Left ventricle myocardium superior (tissue), 1 donor: ENCODE measurements at places on chromosomes 4 and X.

- no peak for DNase-seq
Observed at GRCh38 chr4:143617994-143618679, 82.3 kb downstream of the FREM3 start.

DNA sequence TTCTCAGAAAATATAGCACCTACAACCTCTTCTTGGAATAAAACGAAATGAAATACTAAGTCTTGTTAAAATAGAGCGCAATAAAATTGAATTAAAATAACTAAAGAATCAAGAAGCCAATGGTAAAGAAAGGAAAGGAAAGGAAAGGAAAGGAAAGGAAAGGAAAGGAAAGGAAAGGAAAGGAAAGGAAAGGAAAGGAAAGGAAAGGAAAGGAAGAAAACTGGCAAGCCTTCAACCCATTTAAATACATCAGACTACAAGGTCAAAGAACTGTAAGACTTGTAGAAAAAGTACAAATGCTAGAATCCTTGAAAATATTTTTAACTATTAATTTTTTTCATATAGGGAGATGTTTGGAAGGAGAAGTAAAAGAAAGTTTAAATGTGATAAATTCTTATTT lies 372.1 kb downstream of the IQCM start:
- no peak for DNase-seq

GRCh38 chrX:129316461-129316860 lies 206.8 kb downstream of the SMARCA1 start:
- no peak for DNase-seq

DNA sequence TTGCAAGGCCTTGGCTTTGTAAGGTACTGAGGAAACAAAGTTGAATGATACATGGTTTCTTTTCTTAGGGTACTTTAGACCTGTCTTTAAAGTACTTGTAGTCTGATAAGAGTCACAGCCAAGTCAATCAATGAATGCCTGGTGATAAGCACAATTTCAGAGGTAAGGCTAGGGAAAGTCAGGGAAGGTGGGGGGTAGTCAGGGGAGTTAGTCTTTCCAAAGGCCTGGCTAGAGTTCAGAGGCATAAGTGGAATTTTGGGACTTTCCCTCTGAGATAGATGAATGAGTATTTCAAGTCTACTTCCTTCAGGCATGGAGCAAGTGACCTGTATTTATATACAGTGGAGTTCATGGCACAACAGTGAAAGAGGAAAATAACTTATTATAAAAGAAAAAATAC lies 78.3 kb downstream of the SLC4A4 start:
- no peak for DNase-seq

GRCh38 chrX:19776753-19777152 lies 110.6 kb downstream of the SH3KBP1 start:
- DNase-seq: no peak

DNA sequence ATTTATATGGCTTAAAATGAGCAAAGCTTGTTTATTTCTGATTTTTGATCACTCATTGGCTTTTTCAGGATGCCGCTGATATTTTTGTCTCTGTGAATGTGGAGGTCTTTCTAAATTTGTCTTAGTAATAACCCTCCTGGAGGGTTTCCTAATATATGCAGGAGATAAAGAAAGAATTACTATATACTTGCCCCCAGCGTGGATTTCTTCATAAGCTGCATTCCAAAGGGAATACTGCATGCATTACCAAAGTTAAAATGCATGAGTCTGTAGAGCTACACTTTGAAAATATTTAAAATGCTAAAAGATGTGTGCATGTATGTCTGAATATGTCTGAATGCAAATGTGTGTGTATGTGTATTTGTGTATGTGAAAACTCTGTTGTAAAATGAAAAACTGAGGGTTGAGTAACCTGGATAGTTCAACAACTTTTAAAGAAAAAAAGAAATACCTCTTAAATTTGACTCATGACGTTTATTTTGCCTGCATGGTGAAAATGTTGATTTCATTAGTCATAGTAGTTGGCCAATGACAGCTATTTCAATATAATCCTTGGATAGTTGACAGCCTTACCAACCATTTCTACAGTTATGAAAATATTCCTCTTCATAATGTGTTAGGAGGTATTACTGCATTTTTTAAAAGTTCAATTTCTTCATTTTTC lies 113.2 kb upstream of the ZNF827 start:
- DNase-seq: no peak

GRCh38 chr4:77015390-77015789 lies 60.4 kb downstream of the CCNI start:
- no peak for DNase-seq

- no peak for DNase-seq
Observed at GRCh38 chr4:52914051-52914605, 52.0 kb downstream of the RASL11B start.
